ENCODE measurements at places on chromosomes 3 and 15. TPM values are rescaled to one million over a fixed set of nuclear protein-coding genes. Genes with fewer than 3 reads are reported as not detected.
A peak's percentile ranks its signal among the peaks of the same experiment; 100 is the strongest.

CDC25A gene
- 30.3 TPM for total RNA-seq

DNA sequence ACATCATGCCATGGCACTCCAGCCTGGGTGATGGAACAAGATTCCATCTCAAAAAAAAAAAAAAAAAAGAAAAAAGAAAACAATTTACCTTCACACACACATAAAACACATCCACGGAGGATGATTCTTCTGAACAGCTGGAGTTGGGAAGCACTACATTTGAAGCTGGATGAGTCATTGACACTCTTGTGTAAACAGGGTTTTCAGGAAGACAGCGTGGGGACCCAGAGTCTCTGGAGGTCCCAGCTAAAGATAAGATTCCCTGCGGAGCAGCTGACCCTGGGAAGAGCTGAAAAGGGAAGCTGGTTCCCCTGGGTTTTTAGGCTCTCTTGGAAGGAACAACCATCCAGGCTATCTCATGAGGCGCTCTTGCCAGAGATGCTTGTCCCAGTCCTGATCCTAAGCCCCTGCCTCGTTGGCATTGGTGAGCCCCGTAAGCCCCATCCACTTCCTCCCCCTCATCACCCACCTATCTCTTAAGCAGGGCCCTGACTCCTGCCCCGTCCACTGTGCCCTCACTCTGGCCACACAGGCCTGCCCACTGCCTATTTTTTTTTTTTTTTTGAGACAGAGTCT, 32.0 kb upstream of the FURIN start:
- H3K4me1 ChIP-seq, result peaks cover 71% of the 10 kb centered on the region
- H3K4me3 ChIP-seq, result no peak overlapping the region
- H3K36me3 ChIP-seq, result no peaks in the 10 kb centered on the region
- peak overlapping the region; percentile 43 for H3K27ac ChIP-seq
- no peak for DNase-seq

GRCh38 chr15:100529556-100529955, 806 bp upstream of the CERS3 start:
- peaks cover 6% of the 10 kb centered on the region for H3K27me3 ChIP-seq
- H3K4me3 ChIP-seq, result no peak overlapping the region
- no peaks in the 10 kb centered on the region for H3K4me1 ChIP-seq
- no peaks in the 10 kb centered on the region for H3K36me3 ChIP-seq
- H3K27ac ChIP-seq, result no peak overlapping the region

DNA sequence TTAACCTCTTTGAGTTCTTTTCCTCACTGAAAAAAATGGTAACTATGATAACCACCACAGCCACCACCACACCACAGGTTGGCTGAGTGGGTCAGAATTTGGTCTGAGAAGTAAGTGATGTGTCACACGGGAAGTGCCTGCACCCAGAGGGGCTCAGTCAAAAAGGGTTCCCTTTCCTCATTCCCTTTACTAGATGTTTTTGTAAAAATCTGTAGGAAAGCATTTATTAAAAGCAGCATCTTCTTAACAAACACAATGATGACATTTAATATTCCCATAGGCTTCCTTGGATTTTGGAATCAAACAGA, 23.2 kb downstream of the CFAP92 start:
- no peak overlapping the region for H3K4me3 ChIP-seq
- peak; percentile 45 for DNase-seq
- no peak overlapping the region for H3K27ac ChIP-seq
- H3K36me3 ChIP-seq, result no peaks in the 10 kb centered on the region
- H3K4me1 ChIP-seq, result peaks cover 14% of the 10 kb centered on the region

DNA sequence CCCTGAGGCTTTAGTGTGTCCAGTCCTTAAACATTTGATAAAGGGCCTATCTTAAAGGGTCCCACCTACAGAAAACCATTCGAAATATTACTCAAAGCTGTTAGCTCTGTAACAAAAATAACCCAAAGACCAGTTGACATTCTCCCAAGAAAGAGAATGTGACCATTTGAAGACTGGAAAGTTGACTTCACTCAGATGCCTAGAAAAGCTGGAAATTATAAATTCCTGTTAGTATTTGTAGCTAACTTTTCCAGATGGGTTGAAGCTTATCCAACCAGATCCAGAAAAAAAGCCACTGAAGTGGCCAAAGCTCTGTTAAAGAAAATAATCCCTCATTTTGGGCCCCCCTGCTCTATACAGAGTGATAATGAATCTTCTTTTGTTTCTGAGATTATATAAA, 408.4 kb downstream of the PLOD2 start:
- H3K4me3 ChIP-seq, result no peak overlapping the region
- DNase-seq, result no peak
- no peak overlapping the region for H3K27ac ChIP-seq
- no peaks in the 10 kb centered on the region for H3K36me3 ChIP-seq

C3orf70 gene
- 0.13 TPM for total RNA-seq

- no peak for DNase-seq
- H3K4me1 ChIP-seq, result no peaks in the 10 kb centered on the region
- H3K27me3 ChIP-seq, result peaks cover 11% of the 10 kb centered on the region
- H3K4me3 ChIP-seq, result no peak overlapping the region
- H3K27ac ChIP-seq, result no peak overlapping the region
Observed at GRCh38 chr15:73382115-73382514, 13.4 kb upstream of the HCN4 start.

DNA sequence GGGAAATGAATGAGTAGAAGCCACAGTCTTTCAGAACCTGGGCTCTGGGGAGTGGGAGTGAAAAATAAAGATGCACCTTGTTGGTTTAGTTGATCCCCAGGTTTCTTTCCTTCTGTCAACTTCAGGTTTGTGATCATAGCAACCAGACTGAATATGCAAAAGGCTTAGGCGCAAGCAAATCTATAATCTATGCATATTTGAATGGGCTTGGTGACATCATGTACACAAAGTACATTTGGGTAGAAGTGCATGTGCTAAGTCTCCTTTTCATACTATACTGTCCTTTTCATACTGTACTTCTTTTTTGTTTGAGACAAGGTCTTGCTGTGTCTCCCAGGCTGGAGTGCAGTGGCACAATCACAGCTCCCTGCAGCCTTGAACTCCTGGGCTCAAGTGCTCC, 132.4 kb upstream of the C2CD4B start:
- H3K4me3 ChIP-seq, result no peak overlapping the region
- H3K4me1 ChIP-seq, result no peaks in the 10 kb centered on the region
- H3K27ac ChIP-seq, result no peak overlapping the region
- peaks cover 19% of the 10 kb centered on the region for H3K27me3 ChIP-seq
- no peak for DNase-seq

DNA sequence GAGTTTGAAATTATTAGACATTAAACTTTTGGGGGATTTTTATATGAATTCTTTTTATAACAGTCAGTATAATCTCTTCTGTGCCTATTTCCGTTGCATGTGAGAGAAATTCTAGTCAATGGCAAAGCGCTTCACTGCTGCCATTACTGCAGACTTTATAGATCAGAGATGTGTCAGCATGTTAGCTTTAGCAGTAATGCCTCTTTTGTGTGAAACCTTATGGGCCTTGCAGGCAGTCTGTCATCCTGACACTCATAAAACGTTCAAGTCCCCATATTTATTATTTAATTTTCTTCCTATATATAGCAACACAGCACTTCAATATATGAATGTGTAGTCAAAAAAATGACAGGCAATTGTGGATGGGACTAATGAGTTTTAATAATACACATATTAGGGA, 191.0 kb downstream of the NLGN1 start:
- H3K27ac ChIP-seq, result no peak overlapping the region
- H3K27me3 ChIP-seq, result peaks cover 19% of the 10 kb centered on the region
- no peaks in the 10 kb centered on the region for H3K36me3 ChIP-seq
- no peak for DNase-seq
- H3K4me1 ChIP-seq, result peaks cover 5% of the 10 kb centered on the region

GRCh38 chr3:14513566-14514322, 26.4 kb downstream of the GRIP2 start:
- no peak overlapping the region for H3K27ac ChIP-seq
- H3K4me1 ChIP-seq, result no peaks in the 10 kb centered on the region
- no peaks in the 10 kb centered on the region for H3K36me3 ChIP-seq
- H3K27me3 ChIP-seq, result no peaks in the 10 kb centered on the region
- H3K4me3 ChIP-seq, result no peak overlapping the region

- no peak overlapping the region for H3K27ac ChIP-seq
- no peak overlapping the region for H3K4me3 ChIP-seq
- DNase-seq, result no peak
Observed at GRCh38 chr3:132443421-132443820, 26.1 kb downstream of the DNAJC13 start.

DAZL gene
- total RNA-seq, result not detected

DNA sequence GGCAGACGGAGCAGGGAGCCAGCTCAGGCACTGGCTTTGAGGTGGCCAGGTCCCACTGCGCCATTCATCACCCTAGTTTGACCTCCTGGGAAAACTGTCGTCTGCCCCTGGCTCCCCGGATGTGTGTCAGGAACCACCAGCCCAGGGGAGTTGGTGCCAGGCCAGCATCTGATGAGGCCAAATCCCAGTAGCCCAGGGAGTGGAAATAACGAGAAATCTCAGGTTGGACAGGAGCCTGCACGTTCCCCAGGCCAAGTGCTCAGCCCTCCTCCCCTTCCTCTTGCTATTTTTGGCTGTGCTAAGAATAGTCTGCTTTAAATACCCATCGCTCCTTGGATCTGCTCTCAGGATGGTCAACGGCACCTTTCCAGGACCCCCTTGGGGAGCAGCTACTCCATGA, 93.1 kb upstream of the RPL32 start:
- no peaks in the 10 kb centered on the region for H3K27me3 ChIP-seq
- peaks cover 9% of the 10 kb centered on the region for H3K4me1 ChIP-seq

- peak; percentile 63 for DNase-seq
- H3K27ac ChIP-seq, result no peak overlapping the region
- no peak overlapping the region for H3K4me3 ChIP-seq
- peaks cover 33% of the 10 kb centered on the region for H3K27me3 ChIP-seq
- H3K36me3 ChIP-seq, result no peaks in the 10 kb centered on the region
Observed at GRCh38 chr15:58070801-58071418, 5.4 kb upstream of the ALDH1A2 start.

DNA sequence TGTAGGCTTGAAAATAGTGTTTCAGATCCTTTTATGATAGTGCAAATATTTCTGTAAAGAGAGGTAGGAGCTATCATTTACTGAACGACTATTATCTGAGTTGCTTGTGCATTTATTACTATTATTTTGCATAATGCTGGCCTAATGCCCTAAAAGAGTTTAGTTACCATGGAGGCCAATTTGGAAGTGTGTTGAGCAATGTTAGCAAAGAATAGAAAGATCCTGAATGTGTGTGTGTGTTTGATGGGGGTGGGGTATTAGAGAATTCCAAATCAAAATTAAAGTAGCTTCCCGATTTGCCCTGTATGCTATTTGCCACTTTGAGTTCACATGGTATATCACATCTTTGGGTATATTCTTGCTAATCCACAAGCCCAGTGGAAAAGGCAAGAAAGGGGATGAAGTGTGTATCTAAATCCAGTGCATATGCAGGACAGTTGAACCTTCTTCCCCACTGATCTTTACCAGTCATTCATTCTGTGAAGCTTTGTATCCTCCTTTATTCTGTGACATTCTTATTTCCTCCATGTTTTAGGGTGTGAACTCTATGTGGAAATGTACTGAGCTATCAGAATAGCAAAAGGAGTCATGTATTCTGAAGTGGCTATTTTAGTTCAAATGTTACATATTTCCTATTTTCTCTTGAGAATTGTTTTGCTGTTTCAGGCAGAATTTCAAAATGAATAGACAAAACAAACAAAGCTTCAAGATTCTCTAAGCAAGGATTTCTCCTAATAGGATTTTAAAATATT, 45.7 kb upstream of the PLSCR5 start:
- no peaks in the 10 kb centered on the region for H3K4me1 ChIP-seq
- no peaks in the 10 kb centered on the region for H3K36me3 ChIP-seq
- no peak overlapping the region for H3K27ac ChIP-seq
- H3K4me3 ChIP-seq, result no peak overlapping the region
- no peak for DNase-seq

DNA sequence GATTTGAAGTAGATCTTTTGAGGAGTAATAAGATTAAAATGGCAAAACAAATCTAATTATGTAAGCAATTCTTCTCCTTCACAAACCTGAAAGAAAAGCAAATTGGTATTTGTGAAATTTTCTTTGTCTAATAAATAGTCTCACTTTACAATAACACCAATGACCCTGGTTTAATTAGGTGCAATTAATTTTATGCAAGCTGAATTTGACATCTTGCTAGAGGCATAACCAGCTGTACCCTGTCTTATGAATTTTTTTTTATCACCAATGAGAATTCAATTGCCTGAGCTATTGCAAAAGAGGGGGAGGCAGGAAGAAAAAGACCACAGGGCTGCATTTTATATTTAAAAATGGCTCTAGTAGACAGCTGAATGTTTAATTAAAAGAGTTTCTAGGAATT, 113.5 kb upstream of the IL12A start:
- no peak overlapping the region for H3K4me3 ChIP-seq
- H3K36me3 ChIP-seq, result no peaks in the 10 kb centered on the region
- peaks cover 14% of the 10 kb centered on the region for H3K27me3 ChIP-seq
- H3K27ac ChIP-seq, result no peak overlapping the region

DNA sequence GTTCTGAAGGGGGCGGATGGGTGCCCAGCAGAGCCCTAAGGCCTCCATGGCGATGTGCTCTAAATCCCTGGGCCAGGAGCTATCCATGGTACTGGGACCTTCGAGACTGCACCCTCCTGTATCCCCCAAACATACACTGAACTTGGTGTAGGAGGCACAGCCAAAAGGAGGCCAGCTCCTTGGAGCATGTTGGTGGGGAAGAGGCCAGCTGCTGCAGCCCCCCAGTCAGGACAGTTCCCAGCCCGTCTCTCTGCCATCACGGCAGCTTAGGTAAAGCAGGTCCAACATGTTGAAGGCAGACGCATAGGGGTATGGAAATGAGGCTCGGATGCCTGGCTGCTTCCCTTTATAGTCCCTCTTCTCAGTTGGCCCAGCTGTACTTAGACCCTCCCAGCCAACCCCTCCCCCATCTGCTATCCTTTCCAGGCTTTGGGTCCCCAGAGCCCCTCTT, 1.8 kb downstream of the CAMKV start:
- peaks cover 40% of the 10 kb centered on the region for H3K27me3 ChIP-seq
- no peaks in the 10 kb centered on the region for H3K36me3 ChIP-seq
- no peaks in the 10 kb centered on the region for H3K4me1 ChIP-seq
- DNase-seq, result peak; percentile 67

- no peak overlapping the region for H3K4me3 ChIP-seq
- DNase-seq, result no peak
- no peaks in the 10 kb centered on the region for H3K4me1 ChIP-seq
- H3K36me3 ChIP-seq, result no peaks in the 10 kb centered on the region
- H3K27me3 ChIP-seq, result peaks cover 7% of the 10 kb centered on the region
Observed at GRCh38 chr3:53791317-53791716, 54.9 kb downstream of the CHDH start.

DNA sequence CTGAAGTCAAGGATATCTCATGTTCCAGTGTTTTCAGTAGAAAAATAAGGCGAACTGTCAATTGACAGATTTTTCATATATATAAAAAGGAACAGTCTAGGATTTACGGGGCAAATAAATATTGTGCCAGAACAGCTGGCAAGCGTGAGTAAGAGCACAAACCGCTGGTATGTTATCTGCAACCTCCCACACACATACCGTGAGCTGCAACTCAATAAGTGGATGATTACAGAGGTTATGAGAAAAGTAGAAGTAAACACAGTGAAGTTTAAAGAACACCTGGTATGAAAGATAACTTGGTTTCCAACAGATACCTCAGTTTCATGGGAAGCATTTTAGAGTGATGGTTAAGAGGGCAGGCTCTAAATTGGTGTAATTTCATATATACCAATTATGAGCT, 733.4 kb downstream of the TUSC7 start:
- H3K27ac ChIP-seq, result no peak overlapping the region
- no peaks in the 10 kb centered on the region for H3K36me3 ChIP-seq
- no peak overlapping the region for H3K4me3 ChIP-seq
- no peaks in the 10 kb centered on the region for H3K27me3 ChIP-seq

IL1RAP gene
- total RNA-seq, result 11.6 TPM

All from activated CD8-positive, alpha-beta T cell treated with anti-CD3 and anti-CD28 coated beads, Interleukin-2, amount 10 ng/mL, durations not matched to agents 7 days and 5 days (primary cell).